ENCODE measurements at places on chromosomes 7 and 10.

DNA sequence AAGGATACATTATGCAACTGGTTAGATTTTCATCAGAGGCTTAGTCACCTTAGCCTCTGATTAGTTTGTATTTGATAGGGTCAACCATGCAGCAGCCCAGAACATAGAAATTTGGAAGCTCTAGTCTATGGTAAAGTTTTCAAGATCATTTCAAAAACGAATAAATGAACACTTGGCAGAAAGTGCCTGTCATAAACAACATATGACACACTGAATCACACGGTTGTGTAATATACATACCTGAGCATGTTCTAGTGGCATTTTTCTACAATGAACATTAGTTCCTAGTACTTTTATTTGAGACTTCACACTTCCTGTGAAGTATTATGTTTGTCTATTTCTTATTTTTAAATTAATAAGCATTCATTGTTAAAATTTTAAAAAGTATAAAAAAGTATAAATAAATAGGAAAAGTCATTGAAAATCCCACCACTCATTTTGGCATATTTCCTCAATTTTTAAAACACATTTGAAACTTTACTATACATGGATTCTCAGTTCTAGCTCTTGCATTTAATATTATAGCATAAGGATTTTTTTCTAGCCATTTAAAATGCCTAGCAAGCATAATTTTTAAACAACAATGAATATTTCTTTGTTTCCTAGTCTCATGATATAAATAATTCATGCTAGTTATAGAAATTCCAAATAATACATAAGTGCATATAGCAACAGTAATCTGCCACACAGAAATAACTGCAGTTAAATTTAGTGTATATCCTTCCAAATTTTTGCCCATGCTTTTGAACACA, 25.7 kb upstream of the PRPS1L1 start:
- DNase-seq = no peak

GRCh38 chr10:105585753-105586152, 944.7 kb downstream of the SORCS3 start:
- DNase-seq = no peak

DNA sequence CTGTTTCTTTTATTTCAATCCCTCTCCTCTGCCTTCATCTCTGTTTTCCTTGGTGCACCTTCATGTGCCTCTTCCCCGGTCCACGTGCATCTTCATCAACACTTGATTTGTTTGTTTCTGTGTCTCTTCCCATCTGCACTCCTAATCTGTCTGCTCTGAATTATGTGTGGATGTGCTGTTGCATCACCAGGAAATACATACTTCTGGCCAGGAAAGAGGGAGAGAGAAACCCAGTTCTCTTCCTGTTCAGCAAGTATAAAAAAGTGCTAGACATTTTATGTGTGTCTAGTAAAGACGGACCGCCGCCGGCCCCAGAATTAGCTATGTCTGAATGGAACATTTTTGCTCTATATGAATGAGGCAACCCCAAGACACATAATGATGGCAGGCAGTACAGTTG, 93.8 kb downstream of the CALD1 start:
- DNase-seq = no peak

DNA sequence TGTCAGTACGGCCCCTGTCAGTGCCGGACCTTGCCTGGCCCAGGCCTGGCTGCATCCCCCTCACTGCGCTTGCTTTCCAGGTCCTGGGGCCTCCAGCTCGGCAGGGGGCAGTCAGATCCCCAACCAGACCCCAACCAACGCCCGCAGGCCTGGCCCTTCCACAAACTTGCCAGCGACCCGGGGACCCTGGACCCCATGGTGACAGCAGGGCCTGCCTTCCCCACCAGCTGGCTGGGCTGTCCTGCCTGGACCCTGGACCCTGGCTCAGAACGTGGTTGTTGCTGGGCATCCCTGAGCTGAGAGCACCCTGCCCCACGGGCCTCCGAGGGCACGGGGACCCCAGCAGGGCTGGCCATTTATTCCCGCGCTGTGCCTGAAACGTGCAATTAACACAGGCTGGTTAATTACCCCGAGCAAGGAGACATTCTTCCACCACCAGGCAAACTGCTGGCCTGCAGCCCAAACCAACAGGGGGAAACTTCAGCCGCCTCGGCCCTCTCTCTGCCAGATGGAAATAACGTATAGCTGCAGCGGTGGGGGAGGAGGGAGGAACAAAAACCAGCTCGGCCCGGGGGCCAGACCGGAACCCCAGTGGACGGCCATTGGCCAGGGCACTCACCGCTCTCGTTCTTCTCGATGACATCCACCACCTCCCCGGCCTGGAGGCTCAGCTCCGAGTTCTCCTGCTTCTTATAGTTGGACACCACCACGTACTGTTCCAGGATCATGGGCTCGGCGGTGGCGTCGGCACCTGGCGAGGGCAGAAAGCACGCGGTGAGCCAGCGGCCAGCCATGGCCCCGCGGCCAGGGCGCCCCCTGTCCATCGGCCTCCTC, 167.1 kb downstream of the NEURL1 start:
- DNase-seq = no peak

DNA sequence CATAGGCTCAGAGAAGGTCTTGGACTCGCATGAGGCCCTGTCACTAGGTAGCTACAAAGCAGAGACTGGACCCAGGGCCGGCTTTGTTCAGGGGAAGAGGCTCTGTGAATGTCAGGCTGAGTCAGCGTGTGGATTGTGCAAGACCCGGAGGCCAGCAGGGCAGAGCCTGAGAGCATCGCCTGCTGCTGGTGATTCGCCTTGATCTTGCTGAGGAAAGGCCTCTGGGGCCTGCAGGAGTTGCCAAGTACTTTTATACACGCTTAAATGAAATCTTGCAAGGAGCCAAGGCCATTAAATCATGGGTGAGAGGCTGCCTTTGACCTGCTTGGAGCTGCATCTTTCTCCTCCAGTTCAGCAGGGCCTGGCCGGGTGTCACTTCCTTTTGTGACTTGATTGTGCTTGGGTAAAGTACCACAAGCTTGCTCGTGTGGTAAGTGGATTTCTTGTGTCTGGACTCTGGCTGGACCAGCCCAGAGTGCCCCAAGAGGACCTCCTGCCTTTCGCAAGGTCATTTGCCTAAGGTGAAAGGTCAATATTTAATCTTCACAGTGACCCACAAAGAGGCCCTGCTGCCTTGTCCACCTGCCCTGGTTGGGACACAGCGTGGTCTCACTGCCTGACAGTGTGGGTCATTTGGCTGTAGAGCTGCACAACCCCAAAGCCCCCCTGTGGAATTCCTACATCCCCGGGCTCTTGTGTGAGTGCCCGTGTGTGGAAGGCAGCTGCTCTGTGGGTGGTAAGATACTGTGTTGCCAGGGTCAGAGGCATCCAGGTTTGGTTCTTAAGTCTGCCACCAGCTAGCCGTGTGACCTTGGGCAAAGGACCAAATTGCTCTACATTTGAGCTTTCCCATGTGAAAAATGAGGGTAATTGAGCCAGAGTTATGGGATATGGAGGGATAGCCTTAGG, 38.6 kb upstream of the SH2D4B start:
- peak; percentile 43 for DNase-seq

- no peak for DNase-seq
These were observed 182.0 kb downstream of the REEP3 start for GRCh38 chr10:63703113-63703670.

- no peak for DNase-seq
These were observed 25.3 kb downstream of the COL13A1 start for GRCh38 chr10:69826789-69827554.

DNA sequence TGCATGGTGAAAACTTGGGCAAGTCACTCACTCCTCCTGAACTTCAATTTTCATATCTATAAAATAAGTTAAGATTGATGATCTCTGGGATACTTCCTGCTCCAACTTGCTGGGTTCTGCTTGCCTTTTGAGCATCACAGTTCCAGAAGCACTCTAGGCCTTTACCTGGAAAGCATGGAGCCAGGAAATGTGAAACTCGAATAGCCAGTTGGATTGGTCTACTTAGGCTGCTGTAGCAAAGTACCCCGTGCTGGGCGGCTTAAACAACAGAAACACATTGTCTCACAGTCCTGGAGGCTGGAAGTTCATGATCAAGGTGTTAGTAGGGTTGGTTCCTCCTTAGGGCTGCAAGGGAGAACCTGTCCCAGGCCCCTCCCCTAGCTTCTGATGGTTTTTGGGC, 64.5 kb downstream of the NAMPT start:
- no peak for DNase-seq

- no peak for DNase-seq
These were observed 20.7 kb downstream of the MET start for GRCh38 chr7:116692401-116693308.

GRCh38 chr7:18653381-18654155, 158.0 kb downstream of the HDAC9 start:
- DNase-seq = no peak

GRCh38 chr10:72344932-72345331, 9.8 kb downstream of the DNAJB12 start:
- DNase-seq = no peak

GRCh38 chr10:113169853-113170460, 219.9 kb downstream of the TCF7L2 start:
- no peak for DNase-seq

DNA sequence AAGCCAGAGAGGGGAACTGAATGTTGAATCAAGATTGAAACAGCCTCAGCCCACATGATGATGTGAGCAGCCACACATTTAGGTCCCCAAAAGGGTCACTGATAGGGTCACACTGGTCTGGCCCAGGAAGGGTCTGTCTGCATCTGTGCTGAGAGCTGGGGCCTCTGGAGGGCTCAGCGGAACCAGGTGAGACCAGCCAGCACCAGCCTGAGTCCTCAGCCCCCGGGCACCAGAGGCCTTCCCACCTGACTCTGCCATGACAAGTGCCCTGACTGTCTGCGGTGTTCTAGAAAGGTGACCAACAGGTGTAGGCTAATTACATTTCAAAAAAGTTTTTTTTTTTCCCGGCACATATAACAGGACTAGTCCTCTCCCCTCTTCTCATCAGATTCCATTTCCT, 76.2 kb downstream of the WDR11 start:
- DNase-seq = no peak

GRCh38 chr7:30915005-30915601, 3.5 kb downstream of the AQP1 start:
- DNase-seq = no peak

- DNase-seq = no peak
These were observed 618 bp upstream of the RELN start for GRCh38 chr7:103989785-103990767.

DNA sequence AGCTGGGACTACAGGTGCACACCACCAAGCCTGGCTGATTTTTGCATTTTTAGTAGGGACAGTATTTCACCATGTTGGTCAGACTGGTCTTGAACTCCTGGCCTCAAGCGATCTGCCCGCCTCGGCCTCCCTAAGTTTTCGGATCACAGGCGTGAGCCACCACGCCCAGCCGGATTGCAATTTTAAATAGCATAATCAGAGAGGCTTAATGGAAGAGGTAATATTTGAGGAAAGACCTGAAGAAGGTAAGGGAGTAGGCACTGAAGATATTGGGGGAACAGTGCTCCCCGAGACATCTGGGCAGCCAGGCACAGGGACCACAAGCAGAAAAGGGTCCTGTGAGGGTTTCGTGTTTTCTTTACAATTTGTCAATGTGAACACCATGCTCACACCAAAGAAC, 61.4 kb upstream of the USP6NL start:
- no peak for DNase-seq

- DNase-seq = no peak
These were observed 174.4 kb upstream of the BMPER start for GRCh38 chr7:33730958-33731357.

GRCh38 chr7:137962875-137963507, 38.9 kb downstream of the CREB3L2 start:
- no peak for DNase-seq

DNA sequence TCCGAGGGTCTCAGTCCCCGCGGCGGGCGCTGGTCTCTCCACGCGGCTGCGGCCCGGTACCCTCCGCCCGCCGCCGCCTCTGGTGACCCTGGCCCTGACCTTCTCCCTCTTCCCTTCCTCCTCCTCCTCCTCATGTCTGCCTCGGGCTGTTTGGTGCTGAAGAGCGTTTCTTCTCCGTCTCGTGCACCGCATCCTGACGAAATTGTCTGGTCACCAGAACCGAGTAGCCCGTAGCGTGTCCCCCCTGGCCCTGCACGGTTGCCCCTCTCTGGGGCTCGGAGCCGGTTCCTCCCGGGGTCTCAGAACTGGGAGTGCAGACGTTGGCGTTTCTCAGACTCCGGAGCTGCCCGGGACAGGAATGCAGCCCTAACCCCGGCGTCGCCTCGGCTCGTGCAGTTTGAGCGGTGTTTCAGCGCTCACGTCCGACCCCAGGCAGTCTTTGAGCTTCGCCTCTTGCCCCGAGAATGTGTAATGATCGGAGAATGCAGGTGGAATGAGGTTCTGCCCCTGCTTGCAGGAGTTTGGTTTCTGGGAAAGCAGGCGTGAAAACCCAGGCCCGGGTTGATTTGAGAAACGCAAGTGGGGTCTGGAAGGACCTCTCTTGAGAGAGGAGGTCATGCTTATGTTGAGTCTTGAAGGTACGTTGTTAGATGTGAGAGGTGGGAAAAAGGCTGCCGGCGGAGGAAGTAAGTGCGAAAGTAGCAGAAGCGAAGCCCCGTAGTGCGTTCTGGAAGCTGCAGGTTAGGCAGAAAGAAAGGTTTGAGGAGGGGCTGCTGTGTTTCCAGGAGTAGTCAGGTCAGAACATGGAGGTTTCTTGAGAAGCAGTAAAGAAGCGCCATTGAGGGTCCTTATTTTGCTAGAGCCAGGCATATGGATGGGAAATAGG, 743 bp downstream of the RBM17 start:
- DNase-seq = no peak

DNA sequence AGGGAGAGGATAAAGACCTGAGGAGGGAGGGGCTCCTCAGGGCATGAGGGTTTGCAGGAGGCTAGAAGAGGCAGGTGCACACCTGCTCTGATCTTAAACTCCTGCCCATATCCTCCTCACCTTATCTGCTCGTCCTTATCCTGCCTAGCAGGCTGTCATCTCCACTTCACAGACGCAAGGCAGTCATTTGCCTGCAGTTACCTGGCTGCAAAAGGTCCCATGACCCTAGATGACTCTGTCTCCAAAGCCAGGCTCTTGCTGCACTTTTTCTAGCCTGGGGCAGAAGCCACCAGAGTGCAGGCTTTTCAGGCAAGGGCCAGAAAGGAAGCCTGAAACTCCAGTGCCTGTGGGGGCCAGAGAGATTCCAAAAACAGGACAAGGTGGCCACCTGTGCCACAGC, 1.7 kb upstream of the ZNF853 start:
- DNase-seq = no peak

DNA sequence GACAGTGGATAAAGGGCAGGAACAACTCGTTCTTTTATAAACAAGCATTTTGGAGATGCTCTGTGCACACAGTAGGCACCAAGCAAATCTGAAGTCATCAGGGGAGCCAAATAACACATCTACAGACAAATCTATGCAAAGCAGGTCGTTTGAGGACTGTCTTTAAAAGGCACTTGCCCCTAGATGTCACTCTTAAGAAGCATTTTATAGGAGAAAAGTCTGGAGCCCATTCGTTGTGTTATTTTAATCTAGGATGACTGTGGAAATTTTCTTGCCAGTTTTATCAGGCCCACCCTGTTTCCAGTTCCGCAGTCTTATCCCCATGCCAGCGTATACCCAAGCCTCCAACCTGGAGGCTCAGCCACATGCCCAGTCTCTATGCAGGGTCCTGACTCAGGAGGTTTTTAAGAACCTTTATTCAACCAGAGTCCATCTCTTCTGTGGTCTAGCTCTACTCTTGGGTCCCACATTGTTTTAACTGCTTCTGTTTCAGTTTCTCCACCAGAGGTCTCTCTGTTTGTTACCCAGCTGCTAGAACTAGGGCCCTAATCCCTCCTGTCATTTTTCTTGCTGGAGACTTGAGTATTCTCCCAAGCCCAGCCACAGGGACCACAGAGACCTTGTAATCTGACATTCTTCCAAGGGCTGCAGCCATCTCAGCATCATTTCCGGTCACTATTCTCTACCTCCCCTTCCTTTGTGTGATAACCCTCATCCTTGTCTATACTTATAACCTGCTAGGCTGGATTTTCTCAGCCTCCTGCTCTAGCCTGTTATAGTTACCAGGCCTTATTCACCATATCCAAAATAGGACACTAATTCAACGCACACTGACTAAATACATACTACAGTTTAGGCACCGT, 26.7 kb downstream of the PIK3CG start:
- DNase-seq = no peak

Data from activated CD4-positive, alpha-beta T cell treated with anti-CD3 and anti-CD28 coated beads for 24 hours (primary cell).